ENCODE measurements at places on chromosomes 6 and 20. TPM values are rescaled to one million over a fixed set of nuclear protein-coding genes. Genes with fewer than 3 reads are reported as not detected.
A peak's percentile ranks its signal among the peaks of the same experiment; 100 is the strongest.

PNLDC1 gene
- total RNA-seq: 0.94 TPM

DNA sequence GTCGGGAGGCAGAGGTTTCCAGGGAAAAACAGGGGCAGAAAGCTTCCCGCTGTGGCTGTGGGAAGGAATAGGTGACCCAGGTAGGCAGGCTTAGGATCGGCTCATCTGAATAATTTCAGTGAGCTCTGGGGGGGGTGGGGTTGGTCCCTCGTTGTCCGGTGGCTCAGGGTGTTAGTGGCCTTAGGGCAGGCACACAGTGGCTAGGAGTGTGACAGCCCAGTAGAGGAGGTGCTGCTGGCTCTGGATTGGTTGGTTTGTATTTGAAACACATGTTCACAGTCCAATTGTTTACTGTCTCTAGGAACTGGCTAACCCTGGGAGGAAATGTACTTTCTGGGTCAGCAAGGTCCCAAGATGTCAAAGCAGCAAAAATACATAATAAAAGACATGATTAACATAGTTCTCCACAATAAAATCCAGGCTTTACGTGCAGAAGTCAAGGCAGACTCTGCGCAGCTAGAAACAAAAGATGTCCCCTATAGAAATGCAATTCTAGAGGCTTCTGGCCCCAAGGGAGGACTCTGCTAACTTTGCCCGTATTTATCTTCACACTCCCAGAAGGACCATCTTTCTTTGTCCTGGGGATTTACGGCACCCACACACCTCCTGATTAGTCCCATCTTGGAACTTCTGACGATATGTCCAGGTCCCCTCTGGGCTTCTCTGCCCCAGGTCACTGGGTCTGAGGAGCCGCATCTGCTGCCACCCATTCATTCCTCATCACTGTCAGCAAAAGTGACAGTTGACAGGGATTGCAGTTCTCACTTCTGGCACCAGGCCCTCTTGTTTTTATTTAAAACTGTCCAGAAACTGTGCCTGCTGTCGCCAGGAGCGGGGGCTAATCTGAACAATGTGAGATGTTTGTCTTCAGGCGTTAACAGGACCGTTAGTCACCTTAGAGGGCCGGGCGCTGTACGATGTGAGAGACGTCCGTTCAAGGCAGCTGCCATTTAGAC, 18.7 kb downstream of the MOCS3 start:
- DNase-seq: no peak

- DNase-seq: no peak
Measured at GRCh38 chr20:2293486-2293885, 2.3 kb upstream of the TGM3 start.

- DNase-seq: no peak
Measured at GRCh38 chr20:25252686-25253421, 5.0 kb downstream of the PYGB start.

- DNase-seq: no peak
Measured at GRCh38 chr20:61162451-61162850, 89.6 kb upstream of the CDH4 start.

- no peak for DNase-seq
Measured at GRCh38 chr20:8267009-8267408, 134.9 kb downstream of the PLCB1 start.

GRCh38 chr6:11297376-11297729, 64.9 kb upstream of the NEDD9 start:
- no peak for DNase-seq

- DNase-seq: peak; percentile 86
Measured at GRCh38 chr20:2523919-2524708, 12.3 kb upstream of the TMC2 start.

All from CD4-positive, alpha-beta memory T cell (primary cell).